ENCODE measurements at places on chromosomes 12 and 14.

DNA sequence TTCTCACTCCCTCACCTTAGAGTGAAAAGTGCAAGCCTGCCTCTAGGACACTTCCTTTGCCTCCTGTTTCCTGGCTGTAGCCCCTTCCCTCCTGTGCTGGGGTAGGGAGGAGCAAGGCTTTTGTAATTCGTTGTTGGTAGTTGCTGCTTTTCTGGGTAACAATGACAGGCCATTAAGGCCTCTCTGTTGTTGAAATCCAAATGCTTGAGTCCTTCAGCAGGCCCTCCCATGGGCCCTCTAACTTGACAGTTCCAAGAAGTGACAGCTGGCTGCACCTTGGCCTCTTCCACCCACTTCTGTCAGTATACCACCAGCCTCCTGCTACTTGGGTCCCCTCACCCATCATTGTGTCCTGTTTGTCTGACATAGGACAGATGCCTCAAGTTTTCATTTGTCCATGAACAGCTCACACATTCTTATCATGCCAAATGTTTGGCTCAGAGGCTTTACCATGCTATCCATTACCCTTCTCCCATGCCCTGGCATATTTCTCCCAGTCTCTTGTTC lies 103.7 kb upstream of the PDE3A start:
- DNase-seq: no peak

DNA sequence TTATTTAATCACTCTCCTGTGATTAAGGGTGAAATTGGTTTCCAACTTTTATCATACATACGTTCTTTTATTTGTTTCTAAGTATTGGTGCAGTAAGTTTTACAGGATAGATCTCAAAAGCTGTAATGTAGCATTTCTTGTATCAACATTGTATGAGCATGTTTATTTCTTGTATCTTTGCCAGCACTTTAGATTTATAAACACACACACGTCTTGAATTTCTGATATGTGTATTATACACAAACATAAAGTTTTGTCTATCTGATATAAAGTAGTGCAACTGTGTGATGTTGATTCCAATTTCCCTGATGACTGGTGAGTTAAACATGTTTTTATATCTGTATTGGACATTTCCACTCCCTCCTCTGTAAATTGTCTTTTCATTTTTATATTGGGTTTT lies 134.7 kb downstream of the NOVA1 start:
- no peak for DNase-seq

GRCh38 chr12:46717868-46718267 lies 107.9 kb downstream of the SLC38A4 start:
- DNase-seq: no peak

GRCh38 chr12:3755898-3756297 lies 3.0 kb upstream of the CRACR2A start:
- no peak for DNase-seq

DNA sequence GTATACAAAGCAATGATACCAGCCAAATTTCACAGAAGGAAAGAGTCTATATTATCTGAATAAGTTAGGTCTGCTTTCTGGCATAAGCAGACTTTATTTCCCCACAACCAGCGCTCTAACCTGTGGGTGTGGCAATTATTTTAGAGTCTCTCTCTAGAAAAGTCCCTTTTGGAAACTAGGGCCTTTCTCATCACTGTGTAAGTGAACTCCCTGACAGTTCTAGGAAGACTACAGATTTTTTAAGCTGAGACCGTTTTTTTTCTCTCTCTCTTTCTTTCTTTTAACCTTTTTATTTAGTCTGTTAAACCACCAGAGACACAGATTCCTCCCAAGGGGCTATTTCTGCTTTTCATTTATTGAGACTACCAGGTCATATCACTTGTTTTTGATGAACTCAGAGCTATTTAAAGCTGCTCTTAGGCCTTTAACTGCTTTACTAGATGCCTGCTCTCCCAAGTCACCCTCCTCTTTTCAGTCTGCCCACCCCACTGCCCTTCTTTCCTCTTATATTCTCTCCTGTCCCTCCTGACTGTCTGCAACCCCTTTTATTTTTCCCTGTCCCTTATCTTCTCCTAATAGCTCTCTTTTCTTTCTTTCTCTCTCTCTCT lies 69.2 kb upstream of the ARHGAP5 start:
- DNase-seq: no peak

- no peak for DNase-seq
These were observed 314.3 kb upstream of the TBX3 start for GRCh38 chr12:114998118-114998749.

DNA sequence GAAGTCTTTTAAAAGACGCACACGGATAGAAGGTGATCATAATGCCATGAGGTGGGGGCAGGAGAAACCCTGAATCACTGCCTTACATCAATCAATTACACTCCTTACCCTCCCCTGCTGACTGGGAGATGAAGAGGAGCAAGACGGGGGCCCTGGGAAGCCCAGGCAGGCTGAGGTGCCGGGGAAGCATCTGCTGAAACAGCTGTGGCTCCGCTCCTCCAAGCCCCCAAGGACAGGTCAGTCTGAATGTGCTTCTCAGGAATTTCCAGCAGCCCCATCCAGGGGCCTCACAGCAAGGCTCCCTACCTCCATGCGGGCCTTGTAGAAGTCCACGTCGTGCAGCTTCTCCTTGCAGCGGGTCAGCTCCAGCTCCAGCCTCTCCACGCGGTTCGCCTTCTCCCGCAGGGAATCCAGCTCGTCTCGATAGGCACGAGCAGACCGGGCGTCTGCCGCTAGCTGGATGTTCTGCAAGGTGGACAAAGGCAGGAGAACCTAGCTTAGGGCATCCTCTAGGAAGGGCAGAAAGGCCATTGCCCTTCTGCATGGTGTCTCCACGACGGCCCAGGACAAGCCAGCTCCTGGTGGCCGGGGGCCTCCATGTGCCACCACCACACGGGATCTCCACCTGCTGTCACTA lies 79.8 kb downstream of the CCDC88C start:
- DNase-seq: no peak

GRCh38 chr12:41189395-41190251 lies 1.5 kb downstream of the PDZRN4 start:
- DNase-seq: no peak

DNA sequence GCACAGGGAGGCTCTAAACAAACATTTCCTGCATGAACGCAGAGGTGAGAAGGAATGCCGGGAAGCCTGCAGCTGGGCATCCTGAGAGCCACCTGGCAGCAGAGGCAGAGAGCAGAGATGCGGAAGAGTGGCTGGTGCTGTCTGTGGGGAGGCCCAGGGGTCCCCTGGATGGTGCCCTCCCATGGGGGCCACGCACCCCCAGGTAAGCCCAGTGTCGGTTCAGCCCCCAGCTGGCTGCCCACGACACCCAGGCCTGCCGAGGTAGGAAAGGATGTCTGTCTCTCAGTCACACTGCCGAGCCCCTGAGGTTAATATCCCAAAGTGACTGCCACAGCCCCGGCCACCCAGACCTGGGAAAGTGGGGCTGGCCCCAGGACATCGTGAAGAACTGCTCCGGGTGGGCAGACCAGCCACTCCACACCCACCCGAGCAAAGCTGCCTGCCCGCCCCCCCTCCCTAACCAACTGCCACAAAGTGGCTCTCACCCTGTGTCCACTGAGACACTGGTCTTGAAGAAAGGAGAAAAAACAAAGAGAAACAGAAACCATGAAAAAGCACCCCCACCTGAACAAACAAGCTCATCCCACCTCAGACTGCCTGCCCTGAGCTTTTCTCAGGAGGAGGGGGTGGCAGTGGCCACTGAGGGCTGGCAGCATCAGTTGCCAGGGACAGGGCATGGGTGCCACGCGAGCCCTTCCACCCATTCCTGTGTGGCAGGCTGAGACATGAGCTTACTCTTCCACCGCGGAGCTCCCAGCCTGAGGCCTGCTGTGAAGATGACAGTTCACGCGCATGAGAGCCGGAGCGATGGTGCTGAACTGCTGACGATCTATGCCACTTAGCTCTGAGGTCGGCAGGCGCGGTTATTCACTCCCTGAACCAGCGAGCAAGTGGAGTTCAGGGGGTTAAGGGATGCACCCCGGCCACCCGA lies 40.8 kb downstream of the CCDC88C start:
- no peak for DNase-seq

DNA sequence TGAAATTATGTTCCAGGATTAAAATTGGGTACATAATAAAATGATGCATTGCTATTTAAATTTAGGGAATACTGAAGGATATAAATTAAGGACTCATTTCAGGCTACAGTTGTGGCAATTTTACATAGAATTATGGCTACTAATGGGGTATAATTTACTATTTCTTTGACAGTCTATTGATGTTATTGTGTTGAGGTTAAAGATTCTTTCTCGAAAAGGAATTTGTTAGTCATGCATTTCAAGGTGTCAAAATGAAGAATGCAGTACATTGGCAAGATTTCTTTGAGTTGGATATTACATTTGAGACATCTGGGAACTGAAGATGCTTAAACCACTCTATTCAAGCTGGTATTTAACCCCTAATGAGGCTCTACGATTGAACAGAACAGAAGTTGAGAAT lies 28.3 kb downstream of the SLC5A8 start:
- no peak for DNase-seq

GRCh38 chr14:61475316-61475715 lies 153.9 kb downstream of the PRKCH start:
- DNase-seq: no peak

DNA sequence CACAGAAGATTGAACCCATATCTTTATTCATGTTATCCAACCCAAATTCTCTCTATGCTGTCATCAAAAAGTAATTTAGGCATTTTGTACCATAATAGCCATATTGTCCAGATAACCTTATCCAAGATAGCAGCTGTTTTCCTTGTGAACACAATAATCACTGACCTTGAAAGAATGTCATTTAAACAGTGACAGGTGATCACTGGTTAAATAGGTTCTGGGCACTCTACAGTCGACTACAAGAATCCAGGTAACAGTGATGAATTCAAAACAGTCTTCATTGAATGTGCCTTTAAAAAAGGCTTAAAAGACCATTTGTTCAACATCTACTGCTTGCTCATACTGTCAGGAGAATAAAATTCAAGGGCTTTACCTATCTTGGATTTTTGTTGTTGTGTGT lies 4.6 kb upstream of the SPX start:
- no peak for DNase-seq

DNA sequence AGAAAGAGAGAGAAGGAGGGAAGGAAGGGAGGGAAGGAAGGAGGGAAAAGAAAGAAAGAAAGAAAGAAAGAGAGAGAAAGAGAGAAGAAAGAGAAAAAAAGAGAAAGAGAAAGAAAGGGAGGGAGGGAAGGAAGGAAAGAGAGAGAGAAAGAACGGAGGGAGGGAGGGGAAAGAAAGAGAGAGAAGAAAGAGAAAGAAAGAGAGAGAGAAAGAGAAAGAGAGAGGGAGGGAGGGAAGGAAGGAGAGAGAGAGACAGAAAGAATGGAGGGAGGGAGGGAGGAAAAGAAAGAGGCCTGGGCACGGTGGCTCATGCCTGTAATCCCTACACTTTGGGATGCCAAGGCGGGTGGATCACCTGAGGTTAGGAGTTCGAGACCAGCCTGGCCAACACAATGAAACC lies 5.1 kb upstream of the ANAPC5 start:
- DNase-seq: no peak

GRCh38 chr14:81797315-81797714 lies 263.7 kb upstream of the SEL1L start:
- no peak for DNase-seq

DNA sequence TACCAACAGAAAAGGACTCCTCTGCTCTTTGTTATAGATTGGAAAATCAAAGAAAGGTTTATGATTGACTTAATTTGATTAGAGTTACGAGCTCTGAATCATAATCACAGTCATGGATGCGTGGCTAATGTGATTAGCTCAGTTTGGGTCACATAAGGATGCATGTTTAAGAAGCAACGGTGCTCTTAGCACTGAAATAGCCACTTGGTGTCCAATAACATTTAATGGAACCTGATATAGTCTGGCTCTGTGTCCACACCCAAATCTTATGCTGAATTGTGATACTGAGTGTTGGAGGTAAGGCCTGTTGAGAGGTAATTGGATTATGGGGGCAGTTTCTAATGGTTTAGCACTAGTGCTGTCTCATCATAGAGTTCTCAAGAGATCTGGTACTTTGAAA lies 501.6 kb downstream of the SLC6A15 start:
- DNase-seq: no peak

DNA sequence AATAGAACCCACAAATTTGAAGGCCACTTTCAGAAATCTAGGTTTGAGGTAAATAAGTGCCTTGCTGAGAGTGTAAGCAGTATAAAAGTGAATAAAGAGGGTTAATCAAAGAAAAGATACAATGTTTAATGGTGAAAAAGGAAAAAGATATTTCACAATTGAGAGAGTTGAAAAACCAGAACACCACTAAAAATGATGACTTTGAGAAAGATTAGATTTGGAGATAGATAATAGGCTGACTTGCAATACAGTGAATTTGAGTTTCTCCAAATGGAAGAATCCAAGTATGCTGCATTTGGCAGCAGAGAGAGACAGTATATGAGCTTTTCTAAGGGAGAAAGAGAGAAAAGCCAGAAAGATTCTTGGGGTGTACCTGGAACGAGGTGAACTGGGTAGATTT lies 2.2 kb downstream of the DENR start:
- no peak for DNase-seq

- no peak for DNase-seq
These were observed 309.1 kb downstream of the GXYLT1 start for GRCh38 chr12:41835556-41835955.

- no peak for DNase-seq
These were observed 157.0 kb upstream of the RMST start for GRCh38 chr12:97305651-97306050.

- DNase-seq: no peak
These were observed 45.2 kb downstream of the FOXN3 start for GRCh38 chr14:89371585-89372511.

- no peak for DNase-seq
These were observed 7.6 kb upstream of the STK38L start for GRCh38 chr12:27236498-27236897.

DNA sequence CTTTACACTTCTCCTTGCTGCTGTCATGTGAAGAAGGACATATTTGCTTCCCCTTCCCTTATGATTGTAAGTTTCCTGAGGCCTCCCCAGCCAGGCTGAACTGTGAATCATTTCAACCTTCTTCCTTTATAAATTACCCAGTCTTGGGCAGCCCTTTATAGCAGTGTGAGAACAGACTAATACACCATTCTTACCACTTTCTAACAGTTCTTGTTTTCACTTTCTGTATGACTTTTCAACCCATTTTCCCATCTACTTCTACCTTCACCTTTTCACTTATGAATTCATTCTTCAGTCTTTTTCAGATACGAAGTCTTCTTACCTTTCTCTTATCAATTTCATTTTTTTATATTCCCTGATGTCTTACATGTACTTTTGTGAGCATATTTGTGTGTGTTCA lies 55.1 kb downstream of the FOXA1 start:
- DNase-seq: no peak

GRCh38 chr14:80615831-80616230 lies 325.7 kb downstream of the CEP128 start:
- no peak for DNase-seq

GRCh38 chr14:89185919-89186855 lies 230.8 kb downstream of the FOXN3 start:
- no peak for DNase-seq

GRCh38 chr12:75864161-75864560 lies 167.4 kb downstream of the PHLDA1 start:
- DNase-seq: no peak

GRCh38 chr12:2326470-2326869 lies 273.7 kb downstream of the CACNA1C start:
- no peak for DNase-seq

Data from stimulated activated CD8-positive, alpha-beta memory T cell treated with anti-CD3 and anti-CD28 coated beads, Interleukin-4, amount 100 ng/mL, for 1 hour (primary cell).